ENCODE measurements at places on chromosomes 5 and 9.
A peak's percentile ranks its signal among the peaks of the same experiment; 100 is the strongest.

DNA sequence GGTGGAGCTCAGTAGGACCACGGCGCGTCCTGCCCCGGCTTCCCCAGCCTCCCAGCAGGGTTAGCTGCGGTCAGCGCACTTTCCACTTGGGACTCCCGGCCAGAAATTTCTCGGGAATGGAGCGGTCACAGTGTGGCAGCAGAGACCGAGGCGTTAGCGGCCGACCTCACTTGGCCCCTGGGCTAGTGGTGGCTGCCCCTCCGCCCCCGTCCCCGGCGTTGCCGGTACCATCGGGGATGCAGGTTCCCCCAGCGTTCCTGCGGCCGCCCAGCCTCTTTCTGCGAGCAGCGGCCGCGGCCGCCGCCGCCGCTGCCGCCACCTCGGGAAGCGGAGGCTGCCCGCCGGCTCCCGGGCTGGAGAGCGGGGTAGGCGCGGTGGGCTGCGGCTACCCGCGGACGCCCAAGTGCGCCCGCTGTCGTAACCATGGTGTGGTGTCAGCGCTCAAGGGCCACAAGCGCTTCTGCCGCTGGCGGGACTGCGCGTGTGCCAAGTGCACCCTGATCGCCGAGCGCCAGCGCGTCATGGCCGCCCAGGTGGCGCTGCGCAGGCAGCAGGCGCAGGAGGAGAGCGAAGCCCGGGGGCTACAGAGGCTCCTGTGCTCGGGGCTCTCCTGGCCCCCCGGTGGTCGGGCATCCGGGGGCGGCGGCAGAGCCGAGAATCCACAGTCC lies 460 bp downstream of the DMRTA1 start:
- DNase-seq = peak; percentile 22

DNA sequence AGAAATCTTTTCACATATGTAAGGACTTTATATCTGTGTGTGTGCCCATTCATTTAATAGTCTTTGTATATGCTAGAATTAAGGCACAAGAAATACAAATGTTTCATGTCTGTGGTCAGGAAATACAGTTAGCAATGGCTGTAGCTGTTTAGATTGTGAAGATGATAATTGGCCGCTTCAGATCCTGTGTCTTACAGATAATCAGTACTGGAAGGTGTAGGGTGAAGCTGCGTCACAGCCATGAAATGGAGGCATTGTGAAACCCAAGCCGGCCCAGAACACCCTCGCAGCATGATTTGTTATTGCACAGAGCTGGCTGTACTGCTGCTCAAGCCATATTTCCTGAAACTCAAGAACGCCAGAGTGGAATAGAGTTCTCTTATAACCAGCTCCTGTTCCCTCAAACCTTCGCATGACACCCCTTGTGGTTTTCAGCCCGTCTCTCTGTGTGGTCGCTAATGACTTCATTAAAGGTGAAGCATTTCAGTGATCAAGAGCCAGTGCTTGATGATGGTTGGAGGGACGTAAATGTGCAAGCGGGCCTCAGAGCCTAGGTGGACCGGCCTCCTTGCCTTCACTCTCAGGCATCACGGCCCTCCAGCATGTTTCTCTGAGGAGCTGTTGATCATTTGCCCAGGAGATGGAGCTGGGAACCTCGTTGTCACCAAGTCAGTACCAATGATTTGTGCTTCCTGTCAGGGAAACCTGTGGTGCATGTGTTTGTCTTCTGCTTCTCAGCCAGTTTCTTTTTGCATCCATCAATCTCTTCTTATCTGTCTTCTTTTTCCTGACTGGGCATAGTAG lies 80.1 kb downstream of the F2RL2 start:
- DNase-seq = no peak

DNA sequence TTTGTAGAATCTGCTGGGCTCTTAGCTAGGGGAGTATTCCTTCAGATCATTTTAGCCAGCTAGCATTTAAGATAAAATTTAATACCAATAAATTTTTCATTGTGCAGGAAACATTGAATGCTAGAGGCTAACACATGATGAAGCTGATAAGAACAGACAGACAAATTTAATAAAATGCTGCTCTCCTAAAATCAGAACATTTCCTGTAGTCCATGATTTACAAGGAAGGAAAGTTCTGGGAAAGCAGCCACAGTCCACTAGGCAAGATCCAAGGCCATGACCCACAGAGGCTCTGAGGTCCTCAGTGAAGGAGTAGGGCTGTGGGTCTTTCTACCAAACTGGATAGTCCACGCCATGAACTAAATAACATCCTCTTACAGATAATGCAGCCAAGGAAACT lies 253.0 kb downstream of the ICE1 start:
- DNase-seq = no peak

GRCh38 chr9:129868023-129868871 lies 33.0 kb downstream of the USP20 start:
- no peak for DNase-seq

- no peak for DNase-seq
These were observed 4.9 kb downstream of the MARCHF3 start for GRCh38 chr5:127025467-127025866.

GRCh38 chr9:37972351-37972848 lies 68.5 kb upstream of the SLC25A51 start:
- DNase-seq = no peak

DNA sequence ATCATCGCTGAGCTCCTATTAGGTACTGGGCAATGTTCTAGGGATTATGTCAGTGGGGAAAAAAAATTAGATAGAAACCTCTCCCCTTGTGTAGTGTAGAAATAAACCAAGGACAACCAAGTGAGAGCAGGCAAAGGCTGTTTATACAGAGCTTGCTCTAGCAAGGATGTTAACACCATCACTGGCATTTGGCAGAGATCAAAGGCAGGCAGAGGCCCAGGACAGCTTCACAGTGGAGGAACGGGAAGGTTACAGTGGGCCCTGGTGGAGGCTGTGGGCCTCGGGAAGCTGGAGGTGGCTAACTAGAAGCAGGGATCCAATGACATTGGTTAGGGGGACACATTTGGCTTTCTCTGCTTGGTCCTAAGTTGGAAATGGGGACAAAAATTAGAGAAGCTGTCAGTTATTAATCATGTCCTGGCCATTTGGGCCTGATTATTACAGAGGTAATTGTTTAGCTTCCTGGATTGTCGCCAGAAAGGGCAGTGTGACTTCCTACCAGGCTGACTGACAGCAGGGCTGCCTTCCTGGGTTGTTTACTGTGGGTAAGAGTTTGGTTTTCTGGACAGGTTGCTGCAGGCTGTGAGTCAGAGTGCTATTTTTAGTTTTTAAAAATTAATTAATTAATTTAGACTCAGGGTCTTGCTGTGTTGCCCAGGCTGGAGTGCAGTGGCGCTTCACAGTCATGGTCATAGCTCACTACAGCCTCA lies 259.3 kb downstream of the ROR2 start:
- DNase-seq = no peak

DNA sequence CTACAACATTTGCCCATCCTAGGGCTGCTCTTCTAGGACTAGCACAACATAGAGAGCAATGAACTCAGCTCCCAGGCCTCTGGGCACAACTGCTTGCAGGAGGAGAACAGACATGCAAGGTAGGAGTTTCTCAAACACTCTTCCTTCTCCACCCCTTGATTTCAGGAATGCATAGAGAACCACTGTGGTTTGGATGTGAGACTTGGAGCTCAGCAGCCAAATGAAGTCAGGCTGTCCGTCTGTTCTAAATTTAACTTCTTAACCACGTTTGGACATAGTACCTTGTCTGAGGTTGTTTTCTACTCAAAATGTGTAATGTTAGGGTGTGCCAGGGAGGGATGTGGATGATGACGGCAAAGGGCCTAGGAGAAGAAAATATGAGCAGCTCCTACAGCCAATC lies 515.1 kb upstream of the TNC start:
- peak; percentile 82 for DNase-seq

DNA sequence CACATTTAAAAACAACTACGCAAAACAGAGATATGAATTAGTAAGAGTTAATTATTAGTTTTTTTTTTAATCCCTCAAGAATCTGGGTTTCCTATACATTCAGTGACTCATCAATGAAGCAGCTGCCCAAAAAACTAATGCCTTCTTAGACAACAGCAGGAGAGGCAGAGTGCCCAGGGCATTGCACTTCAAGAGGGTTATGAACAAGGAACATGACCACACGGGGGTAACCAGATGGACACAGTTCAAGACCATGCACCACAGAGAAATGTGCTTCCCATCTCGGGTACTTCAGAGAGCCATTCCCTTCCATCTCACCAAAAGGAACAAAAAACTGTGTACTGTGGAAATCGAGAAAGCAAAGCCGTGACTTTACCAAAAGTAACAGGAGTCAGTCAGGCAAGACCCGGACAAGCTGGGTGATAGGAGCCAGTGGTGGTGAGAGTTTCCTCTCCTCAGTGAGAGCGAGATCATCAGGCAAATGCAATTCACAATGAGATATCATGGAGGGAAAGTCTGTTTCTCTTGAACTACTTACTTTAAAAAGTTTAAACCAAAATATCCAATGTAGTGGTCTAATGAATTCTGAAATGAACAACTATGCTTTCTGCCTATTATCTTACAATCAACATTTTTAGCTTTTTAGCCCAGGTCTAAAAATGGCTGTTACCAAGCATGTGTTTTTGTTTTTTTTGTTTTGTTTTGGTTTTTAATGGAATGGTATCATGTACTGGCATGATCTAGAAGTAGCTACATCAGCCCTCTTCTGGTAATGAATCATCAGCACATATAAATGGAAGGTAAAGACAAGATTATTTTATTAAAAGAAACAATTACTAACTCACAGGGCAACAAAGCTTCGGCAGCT lies 192.1 kb downstream of the TSSK1B start:
- peak; percentile 40 for DNase-seq

DNA sequence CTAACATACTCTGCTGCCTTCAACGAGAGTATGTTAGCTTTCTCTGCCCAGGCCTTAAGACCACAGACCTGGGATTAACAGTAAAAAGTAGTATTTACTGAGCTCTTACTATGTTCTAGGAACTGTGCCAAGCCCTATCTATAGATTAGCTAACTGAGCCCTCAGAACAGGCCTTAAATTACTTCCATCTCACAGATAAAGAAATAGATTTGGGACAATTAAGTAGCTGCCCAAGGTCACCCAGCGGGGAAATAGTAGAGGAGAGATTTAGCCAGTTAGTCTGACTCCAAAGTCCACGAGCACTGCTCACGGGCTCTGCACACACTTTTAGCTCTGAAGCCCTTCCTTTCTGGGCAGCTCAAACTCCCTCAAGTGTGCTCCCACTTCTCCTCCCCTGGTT lies 64.5 kb upstream of the EQTN start:
- DNase-seq = no peak

GRCh38 chr5:108461628-108462367 lies 79.9 kb upstream of the FBXL17 start:
- DNase-seq = peak; percentile 87

DNA sequence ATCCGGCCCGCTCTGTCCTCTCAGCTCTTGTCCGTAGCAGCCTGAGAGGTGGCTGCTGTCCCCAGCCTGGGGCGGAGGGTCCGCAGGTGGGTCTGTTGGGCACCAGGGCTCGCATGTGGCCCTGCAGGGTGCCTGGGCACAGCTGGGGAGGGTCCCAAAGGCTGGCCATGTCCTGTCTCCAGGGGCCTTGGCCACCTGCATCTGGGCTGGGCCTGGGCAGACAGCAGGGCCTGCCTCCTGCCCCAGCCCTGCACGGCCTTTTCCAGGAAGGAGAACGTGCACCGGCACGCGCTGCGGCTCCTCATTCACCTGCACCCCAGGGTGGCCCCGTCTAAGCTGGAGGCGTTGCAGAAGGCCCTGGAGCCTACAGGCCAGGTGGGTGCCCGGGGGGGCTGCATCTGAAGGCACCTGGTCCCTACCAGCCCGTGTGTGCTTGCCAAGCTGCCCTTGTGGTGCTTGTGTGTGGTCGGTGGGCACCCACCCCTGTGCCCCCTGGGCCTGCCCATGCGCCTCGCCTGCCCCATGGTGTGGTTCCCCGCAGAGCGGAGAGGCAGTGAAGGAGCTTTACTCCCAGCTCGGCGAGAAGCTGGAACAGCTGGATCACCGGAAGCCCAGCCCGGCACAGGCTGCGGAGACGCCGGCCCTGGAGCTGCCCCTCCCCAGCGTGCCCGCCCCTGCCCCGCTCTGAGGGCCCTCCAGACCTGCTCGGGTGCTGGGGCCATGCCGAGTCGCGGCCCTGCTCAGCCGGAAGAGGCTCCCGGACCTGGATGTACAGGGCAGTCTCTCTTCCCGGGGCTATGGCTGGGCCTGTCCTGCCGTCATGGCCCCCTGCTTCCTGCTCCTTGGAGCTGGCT lies 5.1 kb upstream of the TOR4A start:
- DNase-seq = no peak

GRCh38 chr5:74085782-74086181 lies 459.8 kb downstream of the ARHGEF28 start:
- no peak for DNase-seq

DNA sequence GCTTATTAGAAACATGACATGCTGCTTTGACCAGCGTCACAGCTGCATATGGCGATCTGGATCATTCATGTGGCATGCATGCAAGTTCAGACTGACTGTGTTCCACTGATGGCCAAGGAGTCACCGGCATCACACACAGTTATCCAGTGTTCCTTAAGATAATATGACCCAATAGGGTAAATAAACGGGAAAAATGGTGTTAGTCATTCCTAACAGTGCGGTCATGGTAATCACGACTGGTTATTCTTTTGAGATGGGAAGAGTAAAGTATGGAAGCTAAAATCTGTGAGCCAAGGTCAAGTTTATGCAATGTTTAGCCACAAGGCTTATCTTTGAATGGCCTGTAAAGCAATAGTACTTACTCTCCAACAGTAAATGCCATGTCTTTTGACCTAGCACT lies 29.3 kb upstream of the LVRN start:
- no peak for DNase-seq

GRCh38 chr5:144173766-144174165 lies 3.1 kb downstream of the KCTD16 start:
- DNase-seq = peak; percentile 28

DNA sequence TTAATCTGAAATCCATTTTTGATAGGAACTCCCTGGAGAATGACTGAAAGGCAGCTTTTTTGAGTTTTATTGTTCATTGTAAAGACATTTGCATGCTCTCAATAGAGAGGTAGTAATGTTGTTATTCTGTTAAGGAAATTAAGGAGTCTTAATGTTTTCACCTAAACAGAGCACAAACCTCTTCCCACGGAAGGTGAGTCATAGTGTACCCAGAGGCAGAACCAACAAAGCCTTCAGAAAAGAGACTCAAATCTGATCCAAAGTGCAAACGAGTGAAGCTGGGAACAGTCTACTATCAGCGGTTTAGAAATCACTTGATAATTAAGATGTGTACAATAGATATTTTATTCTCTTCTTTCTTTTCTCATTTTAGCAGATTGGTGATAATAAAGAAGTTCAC lies 470.5 kb downstream of the PLK2 start:
- no peak for DNase-seq

DNA sequence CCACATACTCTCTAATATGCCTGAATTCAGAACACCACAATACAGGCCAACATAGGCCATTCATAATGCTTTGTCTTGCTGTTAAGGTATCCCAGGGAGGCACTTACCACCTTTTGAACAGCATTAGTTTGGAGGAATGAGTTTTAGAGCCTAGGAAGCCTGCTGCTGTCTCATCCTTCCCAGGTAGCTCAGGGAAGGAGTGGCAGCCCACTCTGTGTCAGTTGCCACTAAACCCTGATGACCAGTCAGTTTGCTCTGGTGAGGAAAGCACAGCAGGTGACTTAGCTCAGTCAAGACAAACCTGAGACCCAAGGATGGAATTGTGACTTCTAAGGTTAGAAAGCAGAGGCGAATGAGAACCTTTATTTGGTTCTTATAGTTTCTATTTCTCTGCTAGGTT lies 337.4 kb upstream of the ATP10B start:
- DNase-seq = no peak

- no peak for DNase-seq
These were observed 57.9 kb upstream of the RICTOR start for GRCh38 chr5:39132128-39132447.

- no peak for DNase-seq
These were observed 62.5 kb upstream of the RNF130 start for GRCh38 chr5:180133971-180134508.

GRCh38 chr9:70427161-70427945 lies 12.9 kb upstream of the KLF9 start:
- DNase-seq = peak; percentile 32

Data from fibroblast of skin of scalp (primary cell).